Eye (tissue), 1 donor: ENCODE measurements at places on chromosomes 4 and X.

DNA sequence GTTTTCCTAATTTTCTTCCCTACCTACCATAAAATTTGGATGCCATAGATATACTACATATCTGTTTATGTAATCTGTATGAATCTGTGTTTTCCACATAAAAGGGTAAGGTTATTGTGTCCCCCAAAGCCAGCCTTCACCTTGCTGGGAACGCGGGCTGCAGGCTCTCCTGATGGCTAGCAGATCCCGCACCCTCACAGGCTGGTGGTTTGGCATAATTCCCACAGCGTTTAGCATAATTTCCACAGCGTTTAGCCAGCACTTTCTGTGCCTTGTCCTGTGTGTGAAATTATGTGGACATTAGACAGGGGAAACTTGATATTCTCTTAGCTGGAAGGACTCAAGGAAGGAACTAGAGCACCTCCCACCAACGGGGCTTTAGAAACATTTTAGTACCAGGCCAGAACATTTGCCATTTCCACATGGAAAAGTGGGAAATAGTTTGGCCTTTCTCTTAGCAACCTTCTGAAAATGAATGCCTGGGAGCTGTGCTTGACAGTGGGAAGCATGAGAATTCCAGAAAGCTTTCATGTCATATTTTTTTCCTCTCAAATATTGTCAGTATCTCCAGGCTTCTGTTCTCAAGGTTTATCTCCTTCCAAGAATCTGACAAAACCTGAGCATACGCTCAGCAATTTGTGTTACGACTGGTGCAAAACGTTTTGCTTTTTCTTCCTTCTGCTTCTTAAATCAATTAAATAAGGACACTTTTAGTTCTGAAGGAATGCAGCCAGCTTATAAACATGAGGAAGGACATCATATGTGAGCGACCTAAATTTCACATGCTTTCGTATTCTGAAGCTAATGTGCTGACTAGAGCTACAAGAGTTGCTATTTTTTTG lies 67.9 kb downstream of the STK32B start:
- no peak for DNase-seq

DNA sequence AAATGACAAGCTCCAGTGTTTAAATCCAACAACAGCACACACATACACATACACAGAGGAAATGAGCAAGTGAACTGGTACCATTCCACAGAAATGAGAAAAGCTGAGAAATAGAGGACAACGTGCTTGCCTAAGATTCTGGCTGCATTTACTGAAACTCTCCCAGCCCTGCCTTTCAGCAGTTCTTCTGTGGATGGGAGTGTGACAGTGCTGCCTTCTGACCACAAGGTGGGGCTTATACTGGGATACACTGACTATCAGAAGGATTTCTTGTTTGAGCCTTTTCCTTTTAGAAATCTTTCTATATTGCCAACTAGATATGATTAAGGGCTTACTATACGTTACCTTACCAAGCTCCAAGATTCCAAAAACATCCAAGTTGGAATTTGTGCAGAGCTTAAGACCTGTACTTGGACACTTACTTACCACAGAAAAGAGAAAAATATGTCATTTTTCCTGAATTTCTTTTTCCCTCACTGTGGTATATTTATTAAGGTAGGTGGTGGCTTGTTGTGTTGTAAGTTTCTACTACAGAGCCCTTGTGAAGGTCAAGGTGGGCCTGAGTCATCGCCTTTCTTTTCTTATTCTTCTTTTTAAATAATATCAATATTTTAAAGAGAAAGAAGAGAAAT lies 10.7 kb upstream of the CXCL8 start:
- DNase-seq = peak; percentile 78

GRCh38 chrX:81278616-81279015 lies 76.7 kb downstream of the SH3BGRL start:
- DNase-seq = no peak

DNA sequence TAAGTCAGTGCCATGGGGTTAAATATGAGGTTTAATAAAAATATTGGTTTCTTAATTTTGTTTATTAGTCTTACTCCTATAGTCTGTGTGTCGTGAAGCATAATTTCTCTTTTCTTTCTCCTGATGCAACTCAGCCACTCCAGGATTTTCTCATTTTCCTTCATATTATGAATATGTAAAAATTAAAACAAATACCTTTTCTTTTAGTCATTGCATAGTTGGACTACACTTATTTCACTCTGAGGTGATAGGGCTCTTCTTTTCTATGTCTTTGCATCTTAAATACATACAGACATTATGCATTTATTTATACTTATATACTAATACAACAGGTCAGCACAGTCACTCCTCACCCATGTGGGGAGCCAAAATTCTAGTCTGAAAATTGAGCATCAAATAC lies 19.1 kb downstream of the GALNT7 start:
- DNase-seq = no peak

DNA sequence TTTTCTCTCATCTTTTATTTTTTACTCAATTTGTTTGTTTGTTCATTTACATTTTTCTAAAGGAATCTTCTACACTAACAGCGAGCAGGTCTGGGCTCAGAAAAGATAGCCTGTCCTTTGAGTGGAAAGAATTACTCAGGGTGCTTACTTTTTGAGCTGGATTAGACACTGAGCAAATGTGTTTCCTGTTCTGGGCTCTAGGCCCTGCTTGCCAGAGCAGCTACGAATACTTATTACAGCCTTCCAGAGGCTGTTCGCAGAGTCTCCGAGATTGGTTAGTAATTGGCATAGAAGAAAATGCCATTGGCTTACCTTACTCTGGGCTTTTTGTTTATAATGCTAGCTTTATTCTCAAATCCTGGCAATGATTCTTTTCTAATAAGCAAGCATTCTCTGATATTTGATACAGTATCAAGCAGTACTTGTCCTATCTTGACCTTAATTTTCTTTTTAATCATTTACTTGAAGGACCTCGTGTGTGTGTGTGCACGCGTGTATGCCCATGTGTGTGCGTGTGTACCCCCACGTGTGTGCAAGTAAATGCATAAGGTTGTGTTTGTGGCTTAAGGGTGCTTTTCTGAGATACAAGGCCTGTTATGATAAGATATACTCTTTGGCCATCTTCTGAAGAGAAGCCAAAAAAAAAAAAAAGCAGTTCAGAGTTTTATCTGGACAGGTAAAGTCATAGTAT lies 76.2 kb upstream of the GRXCR1 start:
- DNase-seq = no peak
